ENCODE measurements at places on chromosomes 2 and 18. TPM values are rescaled to one million over a fixed set of nuclear protein-coding genes. Genes with fewer than 3 reads are reported as not detected.

Gene FOSL2
- total RNA-seq, result 85.3 TPM

Gene IL36A
- not detected for total RNA-seq

Gene TSPYL6
- not detected for total RNA-seq

Gene EVA1A
- 59.7 TPM for total RNA-seq

Gene TWIST2
- 1.2 TPM for total RNA-seq

Gene TNS1
- 35.6 TPM for total RNA-seq

Data from endothelial cell of umbilical vein (primary cell).